ENCODE measurements at places on chromosomes 7 and 10. TPM values are rescaled to one million over a fixed set of nuclear protein-coding genes. Genes with fewer than 3 reads are reported as not detected.

DNA sequence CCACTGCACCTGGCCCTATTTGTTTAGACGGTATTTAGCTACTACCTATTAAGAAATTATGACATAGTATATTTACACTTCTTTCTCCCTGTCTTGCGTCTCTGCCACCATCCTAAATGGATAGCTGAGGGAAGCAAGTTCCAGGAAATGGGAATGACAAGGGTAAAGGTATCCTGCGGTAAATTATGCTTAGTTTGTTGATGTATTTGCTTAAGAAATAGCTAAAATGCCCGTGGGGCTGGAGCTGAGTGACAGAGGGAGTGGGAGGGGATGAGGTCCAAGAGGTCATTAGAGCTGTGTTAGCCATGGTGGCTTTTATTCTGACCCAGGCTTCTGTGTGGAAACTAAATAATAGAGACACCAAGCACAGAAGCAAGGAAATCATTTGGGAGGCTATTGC, 29.0 kb upstream of the UBE2D1 start:
- H3K4me1 ChIP-seq = no peaks in the 10 kb centered on the region
- no peaks in the 10 kb centered on the region for H3K27me3 ChIP-seq
- no peaks in the 10 kb centered on the region for H3K36me3 ChIP-seq
- H3K27ac ChIP-seq = no peak overlapping the region

Gene LRIT1
- total RNA-seq = not detected

- no peaks in the 10 kb centered on the region for H3K27me3 ChIP-seq
- no peaks in the 10 kb centered on the region for H3K36me3 ChIP-seq
- H3K27ac ChIP-seq = no peak overlapping the region
- H3K4me1 ChIP-seq = no peaks in the 10 kb centered on the region
Observed at GRCh38 chr7:123472750-123473445, 61.5 kb downstream of the IQUB start.

DNA sequence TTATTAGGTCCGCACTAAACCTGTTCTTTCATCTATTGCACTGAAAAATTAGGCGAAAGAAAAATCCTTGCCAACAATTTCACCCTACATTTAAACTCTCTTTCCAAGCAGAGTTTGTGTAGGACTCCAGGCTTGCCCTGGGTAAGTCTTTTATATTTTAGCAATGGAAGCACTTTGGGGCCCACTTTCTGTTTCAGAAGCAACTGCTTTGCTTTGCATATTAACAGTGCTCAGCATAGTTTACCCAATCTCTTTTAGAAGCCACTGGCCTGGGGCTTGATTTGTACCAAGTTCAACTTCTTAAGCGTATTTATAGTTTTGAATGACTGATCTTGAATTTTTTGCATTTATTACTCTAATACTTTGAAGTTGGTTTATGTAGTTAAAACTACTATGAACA, 78.8 kb upstream of the MDFIC start:
- DNase-seq = no peak
- no peaks in the 10 kb centered on the region for H3K27me3 ChIP-seq
- peaks cover 3% of the 10 kb centered on the region for H3K4me1 ChIP-seq
- H3K4me3 ChIP-seq = no peak overlapping the region
- H3K36me3 ChIP-seq = no peaks in the 10 kb centered on the region

DNA sequence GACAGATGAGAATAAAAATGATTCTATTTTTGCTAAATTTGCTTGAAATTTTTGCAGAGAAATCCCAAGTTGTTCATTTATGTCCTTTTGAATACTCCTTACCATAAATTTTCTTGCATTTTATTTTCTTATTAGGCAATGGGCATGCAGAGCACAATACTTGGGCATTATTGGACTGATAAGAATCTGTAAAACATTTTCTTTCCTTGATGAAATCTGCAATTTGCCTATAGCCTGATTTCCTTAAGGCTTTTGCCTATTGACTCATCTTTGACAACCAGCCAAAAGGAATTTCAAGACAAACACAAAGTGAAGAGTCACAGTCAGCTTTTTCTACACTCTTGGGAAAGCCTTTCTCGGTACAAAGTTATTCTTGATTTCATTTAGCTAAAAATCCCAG, 30.5 kb upstream of the GNAT3 start:
- no peaks in the 10 kb centered on the region for H3K27me3 ChIP-seq
- no peaks in the 10 kb centered on the region for H3K4me1 ChIP-seq
- no peak overlapping the region for H3K27ac ChIP-seq
- H3K36me3 ChIP-seq = no peaks in the 10 kb centered on the region
- no peak for DNase-seq

DNA sequence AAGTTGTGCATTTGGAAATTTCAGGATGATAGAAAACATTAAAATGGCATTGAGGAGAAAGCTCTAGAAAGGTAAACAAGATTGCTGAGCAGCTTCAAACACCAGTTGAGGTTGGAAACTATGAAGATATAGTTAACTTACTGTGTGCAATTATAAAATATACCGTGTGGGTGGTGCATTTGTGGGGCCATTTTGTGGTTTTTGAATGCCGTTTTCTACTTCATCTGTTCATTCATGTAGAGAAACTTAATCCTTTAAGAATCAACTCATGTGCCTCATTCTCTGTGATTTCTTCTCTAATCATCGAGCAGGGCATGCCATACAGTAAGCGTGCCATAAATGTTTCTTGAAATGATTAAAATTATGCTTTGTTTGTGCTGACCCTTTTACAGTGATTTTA, 232.8 kb upstream of the TEX47 start:
- no peak overlapping the region for H3K27ac ChIP-seq
- H3K4me3 ChIP-seq = no peak overlapping the region
- H3K27me3 ChIP-seq = no peaks in the 10 kb centered on the region

DNA sequence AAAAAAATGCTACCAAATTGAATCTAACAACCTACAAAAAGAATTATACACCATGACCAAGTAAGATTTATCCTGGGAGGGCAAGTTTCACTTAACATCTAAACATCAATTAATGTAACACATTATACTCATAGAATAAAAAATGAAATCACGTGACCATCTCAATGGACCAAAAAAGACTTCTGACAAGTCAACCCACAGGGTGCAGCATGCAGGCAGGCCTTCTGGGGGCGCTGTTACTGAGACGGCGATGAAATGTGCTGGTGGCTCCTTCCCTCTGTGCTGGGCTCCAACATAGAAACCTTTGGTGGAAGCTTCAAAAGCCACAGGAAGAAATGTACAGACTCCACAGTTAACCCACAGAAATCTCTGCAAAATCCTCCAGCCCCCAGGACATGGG, 103.1 kb downstream of the INHBA start:
- no peak overlapping the region for H3K27ac ChIP-seq
- H3K4me3 ChIP-seq = no peak overlapping the region
- H3K4me1 ChIP-seq = peaks cover 3% of the 10 kb centered on the region
- H3K36me3 ChIP-seq = no peaks in the 10 kb centered on the region

Gene HOXA11
- total RNA-seq = not detected

DNA sequence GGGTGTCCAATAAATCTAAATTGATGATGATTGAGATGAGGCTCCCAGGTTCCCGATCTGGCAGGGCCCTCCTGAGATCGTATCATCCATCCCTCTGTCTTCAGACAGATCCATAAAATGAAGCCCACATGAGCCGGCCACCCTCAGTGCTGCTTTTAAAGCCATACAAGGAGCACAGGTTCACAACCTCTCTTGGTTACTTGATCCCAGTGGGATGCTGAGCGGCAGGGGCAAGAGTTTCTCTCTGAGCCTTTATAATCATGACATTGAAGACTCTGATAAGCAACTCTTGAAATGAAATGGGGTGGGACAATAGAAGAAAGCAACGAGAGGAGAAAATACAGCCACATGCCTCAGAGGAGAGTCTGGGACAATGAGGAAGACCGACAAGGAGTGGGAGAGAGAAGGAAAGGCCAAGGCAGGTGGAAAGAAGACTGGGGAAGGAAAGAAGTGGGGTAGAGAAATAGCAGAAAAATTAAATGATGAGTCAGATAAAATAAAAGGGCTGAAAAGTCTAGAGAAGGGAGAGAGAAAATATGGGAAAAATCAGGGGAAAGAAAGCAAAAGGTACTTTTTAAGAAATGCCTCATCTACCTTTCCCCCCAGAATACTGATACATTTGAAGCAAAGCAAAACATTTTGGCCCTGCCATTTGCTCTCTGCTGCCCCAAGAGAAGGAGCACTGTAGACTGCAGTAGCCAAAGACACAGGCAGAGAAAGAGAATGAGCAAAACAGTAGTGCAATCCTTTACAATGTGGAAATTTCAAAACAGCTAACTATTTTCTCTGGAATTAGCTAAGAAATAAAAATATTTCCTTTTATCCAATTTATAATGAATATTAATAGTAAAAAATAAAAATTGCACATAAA, 14.6 kb downstream of the GBX1 start:
- no peak overlapping the region for H3K4me3 ChIP-seq
- H3K27me3 ChIP-seq = no peaks in the 10 kb centered on the region
- no peak for DNase-seq
- no peak overlapping the region for H3K27ac ChIP-seq

GRCh38 chr10:97532935-97533671, 34.4 kb downstream of the UBTD1 start:
- peak; percentile 69 for DNase-seq
- H3K27me3 ChIP-seq = no peaks in the 10 kb centered on the region
- H3K36me3 ChIP-seq = no peaks in the 10 kb centered on the region
- peaks cover 9% of the 10 kb centered on the region for H3K4me1 ChIP-seq

DNA sequence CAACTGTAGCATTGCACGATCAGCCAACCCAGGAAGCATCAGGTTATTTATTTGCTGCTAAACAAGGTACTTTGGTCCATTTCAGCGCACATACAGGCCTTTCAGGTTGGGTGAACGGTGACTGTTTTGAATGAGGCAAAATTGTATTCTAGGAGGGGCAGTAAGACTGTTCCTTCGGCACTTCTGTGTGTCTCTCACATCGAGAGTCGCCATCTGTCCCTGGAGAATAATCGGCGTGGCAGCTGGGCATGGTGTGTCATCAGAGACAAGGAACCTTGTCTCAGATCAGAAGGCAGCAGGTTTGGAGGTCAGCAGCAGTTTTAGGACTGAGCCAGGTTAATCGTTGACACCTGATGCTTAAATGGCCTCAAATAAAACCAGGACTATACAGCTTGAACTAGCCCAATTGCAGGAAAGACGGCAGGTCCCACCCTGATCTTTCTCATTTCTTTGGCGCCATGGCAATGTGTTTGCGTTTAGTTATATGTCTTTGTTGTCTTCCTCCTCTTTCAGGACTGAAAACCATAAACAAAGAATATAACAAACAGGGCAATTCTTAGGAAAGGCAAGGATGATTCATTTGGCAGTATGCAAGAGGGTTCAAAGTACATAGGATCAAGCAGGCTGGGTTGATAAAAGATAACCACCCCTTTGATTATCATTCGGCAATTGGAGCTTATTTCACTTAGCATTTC, 92.0 kb upstream of the PRR15 start:
- no peaks in the 10 kb centered on the region for H3K36me3 ChIP-seq
- no peaks in the 10 kb centered on the region for H3K27me3 ChIP-seq
- no peak for DNase-seq
- H3K27ac ChIP-seq = no peak overlapping the region
- H3K4me3 ChIP-seq = no peak overlapping the region
- no peaks in the 10 kb centered on the region for H3K4me1 ChIP-seq

Gene DDC
- total RNA-seq = not detected

Gene KCTD7
- 7.7 TPM for total RNA-seq

GRCh38 chr7:33727315-33727714, 178.0 kb upstream of the BMPER start:
- H3K4me1 ChIP-seq = peaks cover 17% of the 10 kb centered on the region
- no peaks in the 10 kb centered on the region for H3K27me3 ChIP-seq
- H3K27ac ChIP-seq = no peak overlapping the region
- DNase-seq = no peak
- no peaks in the 10 kb centered on the region for H3K36me3 ChIP-seq

DNA sequence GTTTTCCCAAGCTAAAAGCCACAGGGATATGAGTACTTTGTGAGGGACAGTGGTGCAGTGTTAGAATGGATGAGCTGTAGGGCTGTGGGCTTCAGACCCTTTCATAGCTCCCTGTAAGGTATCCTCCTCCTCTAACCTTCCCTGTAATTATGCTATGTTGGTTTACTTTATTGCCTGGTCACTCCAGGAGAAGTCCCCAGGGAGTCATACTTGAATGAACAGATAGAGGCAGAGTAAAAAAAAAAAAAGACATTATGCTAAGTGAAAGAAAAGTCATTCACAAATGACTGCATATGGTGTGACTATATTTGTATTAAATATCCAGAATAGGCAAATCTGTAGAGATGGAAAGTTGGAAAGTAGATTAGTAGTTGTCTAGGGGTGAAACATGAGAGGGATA, 434.4 kb downstream of the AUTS2 start:
- H3K4me1 ChIP-seq = peaks cover 4% of the 10 kb centered on the region
- no peaks in the 10 kb centered on the region for H3K27me3 ChIP-seq
- H3K4me3 ChIP-seq = peak overlapping the region; percentile 19
- no peak for DNase-seq
- H3K36me3 ChIP-seq = no peaks in the 10 kb centered on the region

DNA sequence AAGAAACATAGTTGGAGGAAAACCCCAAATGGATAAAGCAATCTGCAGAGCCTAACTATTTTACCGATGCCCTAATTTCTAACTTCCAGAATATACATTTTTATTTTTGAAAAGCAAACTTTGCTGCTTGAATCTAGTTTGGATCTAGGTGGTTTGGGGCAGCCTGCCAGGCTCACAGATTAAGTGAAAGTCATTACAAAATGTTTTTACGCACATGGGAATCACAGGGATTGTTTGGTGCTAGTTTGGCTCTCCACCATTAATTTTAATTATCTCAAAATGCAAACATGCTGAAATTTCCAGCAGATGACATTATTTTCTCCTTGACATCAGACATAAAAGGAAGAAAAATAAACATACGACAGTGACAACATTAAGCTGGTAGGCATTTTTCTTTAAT, 166.7 kb upstream of the INHBA start:
- no peak for DNase-seq
- H3K27ac ChIP-seq = no peak overlapping the region
- H3K4me3 ChIP-seq = no peak overlapping the region

All from H1 (cell line).